D341Med (cell line): ENCODE measurements at places on chromosomes 1 and 21.

GRCh38 chr1:231194843-231195516 lies 33.1 kb downstream of the TRIM67 start:
- DNase-seq, result no peak

DNA sequence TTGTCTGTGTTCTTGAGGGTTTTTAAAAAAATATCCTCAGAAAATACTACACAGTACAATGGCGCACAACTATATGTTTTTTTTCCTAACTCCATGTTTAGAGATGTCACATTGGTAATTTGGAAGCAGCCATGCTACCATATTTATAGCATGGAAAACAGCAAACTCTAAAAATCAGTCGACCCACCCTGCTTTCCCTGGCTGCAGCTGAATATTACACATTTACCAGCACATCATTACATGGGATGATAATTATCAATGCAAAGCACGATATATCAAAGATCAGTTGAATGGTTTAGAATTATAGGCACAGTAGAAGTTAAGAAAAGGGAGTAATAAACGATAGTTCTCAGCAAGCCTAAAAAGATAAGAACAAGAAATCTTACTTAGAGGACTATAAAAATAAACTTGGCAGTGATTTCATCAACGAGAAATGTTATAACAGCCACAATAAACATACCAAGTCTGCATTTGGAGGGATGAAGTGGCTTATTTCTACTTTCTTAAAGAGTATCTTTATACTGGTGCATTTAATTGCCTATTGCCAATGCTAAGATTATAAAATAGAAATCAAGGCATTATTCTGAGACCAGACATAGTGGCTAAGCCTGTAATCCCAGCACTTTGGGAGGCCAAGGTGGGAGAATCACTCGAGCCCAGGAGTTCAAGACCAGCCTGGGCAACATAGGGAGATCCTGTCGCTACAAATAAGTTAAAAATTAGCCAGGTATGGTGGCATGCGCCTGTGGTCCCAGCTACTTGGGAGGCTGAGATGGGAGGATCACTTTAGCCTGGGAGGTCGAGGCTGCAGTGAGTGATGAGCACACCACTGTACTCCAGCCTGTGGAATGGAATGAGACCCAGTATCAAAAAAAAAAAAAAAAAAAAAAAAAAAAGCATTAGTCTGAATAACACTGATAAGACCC lies 43.4 kb downstream of the WDR64 start:
- DNase-seq, result no peak

DNA sequence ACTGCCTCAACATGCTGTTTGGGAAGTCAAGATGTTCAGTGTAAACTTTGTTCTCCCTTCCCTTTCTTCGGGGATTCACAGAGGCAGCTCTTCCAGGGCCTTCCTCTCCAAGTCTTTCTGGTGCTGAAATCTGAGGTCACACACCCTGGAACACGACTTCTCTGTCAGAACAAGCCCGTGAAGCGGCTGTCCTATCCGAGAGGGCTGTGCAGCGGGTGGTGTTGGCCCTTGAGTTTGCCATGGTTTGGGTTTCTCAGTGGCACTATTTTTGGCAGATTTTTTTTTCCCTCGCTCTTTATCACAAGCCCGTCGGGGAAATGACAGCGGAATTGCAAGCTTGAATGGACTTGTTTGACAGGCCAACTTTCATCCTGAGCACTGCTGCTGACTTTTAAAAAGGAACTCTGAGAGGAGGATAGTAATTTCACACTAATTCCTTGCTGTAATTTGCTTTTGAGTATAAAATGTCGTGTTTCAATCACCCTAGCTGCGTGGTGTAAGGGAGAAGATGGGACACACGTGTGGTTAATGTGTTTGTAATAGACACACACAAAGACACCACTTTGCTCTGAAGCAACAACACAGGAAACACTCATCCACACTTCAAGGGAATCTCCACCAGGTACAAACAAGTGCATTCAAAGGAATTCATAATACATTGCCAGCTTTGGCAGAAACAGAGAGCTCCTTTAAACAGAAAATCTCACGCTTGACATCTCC lies 60.1 kb upstream of the TARBP1 start:
- DNase-seq, result no peak

GRCh38 chr1:23544444-23545389 lies 13.7 kb upstream of the E2F2 start:
- DNase-seq, result peak; percentile 62

- DNase-seq, result no peak
Observed at GRCh38 chr1:44604157-44604955, 69.9 kb downstream of the TMEM53 start.

DNA sequence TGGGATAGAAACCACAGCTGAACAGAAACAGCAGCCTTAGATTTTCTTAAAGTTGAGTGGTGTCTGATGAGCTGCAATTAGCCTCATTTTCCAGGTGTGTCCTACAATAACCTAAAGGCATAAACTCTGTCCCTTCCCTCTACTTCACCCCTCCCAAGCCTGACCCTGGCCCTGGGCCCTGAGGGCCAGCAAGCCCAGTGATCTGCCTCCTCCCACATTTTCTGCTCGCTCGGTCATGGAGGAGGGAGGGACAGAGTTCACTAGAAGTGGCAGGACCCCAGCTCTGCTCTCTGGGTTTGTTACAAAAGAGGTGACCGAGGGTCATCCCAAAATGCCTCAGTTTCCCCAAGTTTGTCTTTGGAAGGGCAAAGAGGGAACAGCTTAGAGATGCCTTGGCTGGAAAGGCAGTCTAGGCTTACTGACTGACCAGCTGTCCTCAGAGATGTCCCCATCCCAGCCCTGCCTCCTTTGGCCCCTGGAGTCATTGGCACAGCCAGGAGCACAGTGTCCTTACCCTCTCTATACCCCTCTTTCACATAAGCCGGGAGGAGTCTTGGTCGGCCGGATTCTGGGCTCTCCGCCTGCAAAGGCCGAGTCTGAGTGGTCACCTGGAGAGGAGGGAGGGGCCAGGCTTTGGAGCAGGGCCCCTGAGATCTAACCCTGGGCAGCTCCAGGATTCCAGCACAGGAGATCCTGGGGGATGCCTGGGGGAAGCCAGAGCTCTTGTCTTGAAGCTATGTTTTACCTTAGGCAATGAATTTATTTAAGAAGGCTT lies 172.7 kb downstream of the PTPRU start:
- no peak for DNase-seq

- DNase-seq, result peak; percentile 91
Observed at GRCh38 chr1:75724472-75725022, at the start of gene ACADM. ACADM (plus strand) TSS chr1:75724709; CDS start chr1:75724788, 79 bp downstream.

- DNase-seq, result no peak
Observed at GRCh38 chr1:43134068-43134467, 38.0 kb downstream of the EBNA1BP2 start.

DNA sequence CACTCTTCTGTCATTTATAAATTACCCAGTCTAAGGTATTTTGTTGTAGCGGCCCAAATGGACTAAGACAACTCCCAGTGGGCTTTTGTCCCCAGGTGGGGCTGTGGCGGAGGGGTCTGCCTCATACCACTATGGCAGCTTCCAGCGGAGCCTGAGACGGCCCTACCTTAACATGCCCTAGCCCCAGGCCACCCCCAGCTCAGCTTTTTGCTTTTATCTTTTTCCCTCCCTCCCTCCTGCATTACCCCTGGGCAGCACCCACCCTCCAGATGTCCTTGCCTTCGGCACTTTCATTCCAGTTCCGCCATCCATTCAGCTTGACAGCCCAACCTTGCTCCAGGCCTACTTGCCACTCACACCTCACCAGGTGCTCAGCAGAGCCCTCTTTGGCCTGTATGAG lies 307.3 kb downstream of the PTPRU start:
- DNase-seq, result no peak

DNA sequence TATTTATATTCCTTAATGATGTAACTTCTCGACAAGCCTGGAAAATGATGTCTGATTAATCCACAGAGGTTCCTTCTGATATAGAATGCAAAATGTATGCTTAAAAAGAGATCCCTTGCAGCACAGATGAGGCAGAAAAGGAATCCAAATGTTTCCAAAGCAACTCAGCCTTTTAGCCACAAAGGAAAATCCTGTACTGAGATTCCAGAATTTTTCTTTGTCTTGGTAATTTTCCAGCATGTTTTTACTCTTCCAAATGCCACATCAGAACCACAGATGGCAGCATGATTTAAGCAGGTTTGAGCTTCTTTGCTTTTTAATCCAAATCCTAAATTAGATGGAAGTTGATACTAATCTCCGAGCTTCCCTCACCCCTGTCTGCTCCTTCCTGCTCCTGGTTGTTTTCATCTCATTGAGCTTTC lies 176.4 kb upstream of the PALMD start:
- peak; percentile 64 for DNase-seq

- DNase-seq, result no peak
Observed at GRCh38 chr21:37206496-37206895, 60.6 kb downstream of the VPS26C start.
